ENCODE measurements at places on chromosomes 4 and X.

GRCh38 chr4:100168521-100168920 is 21.7 kb downstream of the DDIT4L start:
- no peak for DNase-seq

- no peak for DNase-seq
Measured at GRCh38 chr4:139718358-139718757, 52.7 kb downstream of the MGST2 start.

- no peak for DNase-seq
Measured at GRCh38 chr4:177283167-177283566, 26.5 kb upstream of the NEIL3 start.

- no peak for DNase-seq
Measured at GRCh38 chr4:106149911-106150310, 166.1 kb downstream of the TBCK start.

GRCh38 chr4:24793219-24794005 is 2.0 kb upstream of the SOD3 start:
- no peak for DNase-seq

GRCh38 chr4:139844057-139844456 is 178.4 kb downstream of the MGST2 start:
- DNase-seq: peak; percentile 28

GRCh38 chrX:115561605-115562479 is 868 bp downstream of the PLS3 start:
- no peak for DNase-seq

- DNase-seq: no peak
Measured at GRCh38 chr4:21885770-21886169, 62.8 kb downstream of the KCNIP4 start.

GRCh38 chrX:8067754-8068462 is 103.2 kb downstream of the VCX2 start:
- no peak for DNase-seq

GRCh38 chr4:55993994-55994663 is 45.4 kb downstream of the CEP135 start:
- DNase-seq: no peak

DNA sequence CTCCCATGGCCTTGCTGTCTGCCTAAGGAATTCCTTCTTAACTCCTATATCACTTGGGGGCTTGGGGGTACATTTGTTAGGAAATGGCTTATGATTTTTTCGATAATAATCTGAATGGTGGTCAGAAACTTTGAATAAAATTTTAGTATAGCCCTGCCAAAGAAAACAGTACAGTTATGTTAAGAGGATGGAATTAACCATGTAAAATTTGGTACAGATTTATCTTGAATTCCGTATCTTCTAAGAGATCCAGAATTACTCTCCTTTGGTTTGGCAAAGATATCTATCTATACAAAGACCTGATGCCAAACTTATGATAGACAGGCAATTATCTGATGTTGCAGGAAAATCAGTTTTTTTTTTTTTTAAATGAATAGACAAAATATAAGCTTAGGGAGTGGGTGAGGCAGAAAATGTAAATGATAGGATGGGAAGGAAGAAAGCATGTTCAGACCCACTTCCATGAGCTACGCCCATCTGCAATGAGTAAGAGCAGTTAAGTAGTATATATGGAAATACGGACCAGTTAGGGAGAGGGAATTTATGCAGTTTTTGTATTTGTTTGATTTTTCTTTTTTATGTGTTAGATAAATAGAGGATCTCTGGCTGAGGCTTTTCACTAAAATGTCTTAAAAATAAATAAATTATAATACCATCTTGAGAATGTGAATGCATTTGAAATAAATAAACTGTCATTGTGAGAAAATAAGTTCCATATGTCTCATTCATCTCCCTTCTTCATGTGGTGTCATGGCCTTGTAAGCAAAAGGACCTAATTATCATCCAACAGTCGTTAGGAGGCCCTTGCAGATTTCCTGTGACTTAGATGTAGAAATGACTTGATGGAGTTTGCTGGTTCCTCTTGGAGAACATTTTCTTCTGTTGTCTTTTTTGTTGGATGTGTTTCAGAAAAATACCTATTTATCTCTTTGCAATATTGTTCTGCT is 389.6 kb downstream of the ARHGAP24 start:
- DNase-seq: no peak

- DNase-seq: peak; percentile 84
Measured at GRCh38 chrX:1581132-1581531, 10.3 kb upstream of the AKAP17A start.

DNA sequence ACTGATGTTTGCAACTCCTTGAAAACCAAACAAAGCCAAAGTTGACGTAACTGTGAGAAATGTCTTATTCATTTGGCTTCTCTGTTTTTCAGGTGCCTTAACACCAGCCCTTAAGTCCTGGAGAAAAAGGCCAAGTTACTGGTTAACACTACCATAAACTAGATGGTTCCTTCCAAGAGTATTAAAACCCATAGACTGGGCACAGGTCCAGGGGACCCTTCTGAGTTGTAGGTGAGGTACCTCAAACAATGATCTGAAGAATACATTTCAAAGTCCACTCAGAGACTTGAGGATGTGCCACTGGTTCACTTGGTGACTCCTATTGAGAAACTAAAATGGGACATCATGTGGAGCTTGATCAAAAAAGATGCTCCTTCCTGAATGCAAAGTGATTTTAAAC is 87.0 kb downstream of the NKX6-1 start:
- no peak for DNase-seq

- no peak for DNase-seq
Measured at GRCh38 chr4:122895336-122895995, 26.9 kb downstream of the NUDT6 start.

DNA sequence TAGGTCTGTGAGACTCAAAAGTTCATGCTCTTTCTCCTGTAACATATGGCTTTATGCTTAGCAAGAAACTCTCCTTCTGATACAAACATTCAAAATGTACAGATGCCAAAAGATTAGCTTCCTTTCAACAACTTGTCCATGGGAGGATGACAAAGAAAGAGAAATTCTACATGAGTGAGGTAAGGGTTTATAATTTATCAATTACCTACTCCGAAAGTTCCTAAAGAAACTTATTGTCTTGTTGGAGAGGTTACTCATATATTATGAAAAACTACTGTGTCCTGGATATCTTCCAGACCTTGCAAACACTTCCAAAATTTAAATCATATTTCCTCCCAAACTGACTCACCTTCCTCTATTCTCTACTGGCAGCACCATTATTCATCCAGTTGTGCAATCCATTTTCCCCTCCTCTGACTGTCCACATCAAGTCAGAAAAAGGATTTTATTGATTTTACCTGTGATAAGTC is 65.1 kb downstream of the ENPEP start:
- no peak for DNase-seq

DNA sequence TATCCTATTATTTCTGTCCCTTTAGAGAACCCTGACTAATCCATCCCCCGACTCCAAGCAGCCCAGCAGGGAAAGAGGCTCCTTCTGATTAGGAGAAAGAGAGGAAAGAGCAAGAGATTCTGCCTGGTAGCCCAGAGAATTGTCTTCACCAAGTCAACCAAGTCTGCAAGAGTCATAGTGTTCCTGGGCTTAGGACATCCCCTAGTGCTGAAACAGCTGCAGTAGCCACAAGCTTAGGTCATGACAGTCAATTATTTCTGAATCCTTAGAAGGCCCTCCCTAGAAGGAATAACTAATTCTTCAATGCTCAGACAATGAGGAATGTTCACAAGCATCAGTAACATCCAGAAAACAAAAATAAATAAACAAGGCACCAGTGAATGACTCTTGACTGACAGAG is 480.3 kb upstream of the GRIA3 start:
- no peak for DNase-seq

GRCh38 chr4:3469386-3470243 is 6.5 kb downstream of the DOK7 start:
- no peak for DNase-seq

GRCh38 chr4:111120191-111120590 is 497.3 kb upstream of the PITX2 start:
- DNase-seq: no peak

GRCh38 chr4:128241425-128241913 is 46.1 kb downstream of the PGRMC2 start:
- no peak for DNase-seq

- DNase-seq: no peak
Measured at GRCh38 chrX:113651306-113651705, 810.7 kb upstream of the AMOT start.

DNA sequence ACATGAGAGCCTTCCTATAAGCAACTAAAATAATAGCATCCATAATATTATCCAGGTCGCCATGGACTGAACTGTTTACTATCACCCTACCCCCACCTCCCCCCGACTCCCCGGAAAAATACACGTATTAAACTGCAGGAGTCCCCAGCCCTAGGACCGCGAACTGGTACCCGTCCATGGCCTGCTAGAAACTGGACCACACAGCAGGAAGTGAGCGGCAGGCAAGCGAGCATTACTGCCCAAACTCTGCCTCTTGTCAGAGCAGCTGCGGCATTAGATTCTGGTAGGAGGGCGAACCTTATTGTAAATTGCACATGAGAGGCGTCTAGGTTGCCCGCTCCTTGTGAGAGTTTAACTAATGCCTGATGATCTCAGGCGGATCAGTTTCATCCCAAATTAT is 405.8 kb upstream of the ADGRL3 start:
- DNase-seq: no peak

GRCh38 chr4:74671080-74671698 is 123.1 kb downstream of the BTC start:
- DNase-seq: peak; percentile 62

DNA sequence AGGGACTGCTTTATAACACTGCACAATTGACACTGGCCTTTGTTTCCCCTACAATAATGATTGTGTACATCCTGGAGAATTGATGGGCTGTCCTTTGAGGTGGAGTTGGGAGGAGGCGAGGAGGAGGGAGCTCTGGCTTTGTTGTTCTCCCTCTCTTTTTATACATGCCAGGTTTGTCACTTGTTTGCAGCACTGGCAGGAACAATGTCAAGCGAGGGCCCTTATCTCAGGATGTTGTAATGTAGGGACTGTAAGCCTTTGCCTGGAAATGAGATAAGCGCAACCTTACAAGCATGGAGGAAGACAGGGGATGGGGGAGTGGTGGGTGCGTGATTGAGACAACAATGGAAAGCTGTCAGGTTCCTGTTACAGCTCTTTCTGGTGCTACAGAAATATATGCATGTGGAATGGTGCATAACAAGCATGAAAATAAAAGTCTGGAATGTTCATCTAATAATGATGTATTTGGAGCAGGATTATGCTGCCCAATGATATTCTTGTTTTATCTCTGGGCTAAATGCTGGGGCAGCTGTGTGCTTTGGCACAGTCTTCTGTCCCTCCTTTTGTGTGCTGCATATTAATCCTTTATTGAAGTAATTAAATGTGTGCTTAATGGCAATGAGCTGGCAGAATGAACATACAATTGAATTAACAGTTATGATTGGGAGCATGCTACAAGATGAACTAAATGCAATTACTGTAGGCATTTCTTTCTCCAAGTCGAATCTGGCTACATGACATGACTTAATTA is 294.4 kb downstream of the GPAT3 start:
- no peak for DNase-seq

GRCh38 chr4:14387647-14388046 is 614.6 kb upstream of the CPEB2 start:
- no peak for DNase-seq

- DNase-seq: no peak
Measured at GRCh38 chrX:115337491-115338144, 48.1 kb downstream of the LUZP4 start.

DNA sequence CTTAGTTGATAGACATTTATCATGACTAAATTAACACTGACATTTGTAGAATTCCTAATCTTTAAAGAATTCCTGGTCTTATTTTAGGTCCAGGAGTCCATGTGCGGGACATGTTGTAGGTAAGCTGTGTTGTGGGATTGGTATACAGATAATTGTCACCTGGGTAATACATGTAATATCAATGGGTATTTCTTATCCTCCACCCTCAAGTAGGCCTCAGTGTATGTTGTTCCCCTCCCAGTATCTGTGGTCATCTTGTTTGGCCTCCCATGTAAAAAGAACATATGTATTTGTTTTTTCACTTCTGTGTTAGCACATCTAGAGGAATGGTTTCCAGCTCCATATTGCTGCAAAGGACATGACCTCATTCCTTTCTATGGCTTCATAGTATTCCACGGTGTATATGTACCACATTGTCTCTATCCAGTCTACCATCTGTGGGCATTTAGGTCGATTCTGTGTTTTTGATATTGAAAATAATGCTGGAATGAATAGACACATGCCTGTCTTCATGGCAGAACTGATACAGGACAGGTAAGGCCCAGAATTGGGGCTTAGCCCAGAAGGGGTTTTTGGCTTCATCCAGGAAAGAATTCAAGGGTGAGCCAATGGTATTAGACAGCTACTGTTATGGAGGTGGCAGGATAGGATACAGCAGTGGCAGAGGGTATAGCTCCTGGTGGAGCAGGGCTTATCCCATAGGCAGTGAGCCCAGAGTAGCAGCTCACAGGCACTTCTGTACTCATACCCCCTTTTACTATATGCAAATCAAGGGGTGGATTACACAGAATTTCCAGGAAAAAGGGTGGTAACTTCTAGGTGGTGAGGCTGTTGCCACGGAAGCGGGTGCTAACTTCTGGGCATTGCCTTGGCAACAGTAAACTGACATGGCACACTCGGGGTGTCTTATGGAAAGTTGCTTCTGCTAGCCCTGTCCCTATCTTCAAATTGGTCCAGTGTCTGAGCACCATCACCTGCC is 66.1 kb upstream of the WDR1 start:
- DNase-seq: no peak

GRCh38 chrX:12702509-12703091 is 88.6 kb upstream of the PRPS2 start:
- DNase-seq: peak; percentile 21

DNA sequence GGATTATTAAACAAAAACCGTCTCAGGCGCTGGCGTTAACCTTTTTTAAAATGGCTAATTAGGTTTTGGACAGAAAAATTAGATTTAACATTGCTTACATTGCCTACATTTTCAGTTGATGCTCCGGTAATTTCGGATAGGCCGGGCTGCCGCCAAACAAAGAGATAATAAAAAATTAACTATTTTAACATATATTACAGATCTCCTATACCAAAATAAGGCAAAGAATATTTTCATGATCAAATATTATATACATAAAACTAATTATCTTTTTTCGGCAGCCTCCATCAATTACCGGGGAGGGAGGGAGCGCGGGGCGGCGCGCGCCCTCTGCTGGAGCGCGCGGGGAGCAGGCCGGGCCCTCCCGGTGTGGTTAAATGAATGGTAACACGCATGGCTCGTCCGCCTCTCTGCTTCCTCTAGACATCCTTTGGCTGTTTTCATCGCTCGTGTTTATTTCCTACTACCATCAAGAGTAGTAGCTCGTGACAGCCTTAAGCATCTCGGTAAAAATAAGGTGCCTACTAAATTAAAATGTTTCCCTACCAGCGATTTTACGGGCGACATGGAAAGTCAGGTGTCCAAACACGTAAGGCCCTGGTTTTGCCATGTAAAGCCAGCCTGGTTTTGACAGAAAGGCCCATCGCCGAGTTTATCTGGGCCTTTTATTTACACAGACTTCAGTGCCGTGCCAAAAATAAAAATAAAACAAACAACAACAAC is 52.4 kb upstream of the TMEM33 start:
- peak; percentile 61 for DNase-seq

GRCh38 chrX:27162496-27162895 is 300.6 kb downstream of the PPP4R3C start:
- DNase-seq: no peak

- DNase-seq: no peak
Measured at GRCh38 chrX:136048446-136048845, 63.2 kb downstream of the SLC9A6 start.

All from NB4 (cell line).